Stimulated activated CD4-positive, alpha-beta T cell treated with anti-CD3 and anti-CD28 coated beads, Interleukin-1b, Interleukin-23, amount 100 ng/mL, for 4 hours (primary cell): ENCODE measurements at places on chromosomes 12 and 14.

GRCh38 chr14:23600806-23601205 lies 22.2 kb upstream of the JPH4 start:
- DNase-seq = no peak

DNA sequence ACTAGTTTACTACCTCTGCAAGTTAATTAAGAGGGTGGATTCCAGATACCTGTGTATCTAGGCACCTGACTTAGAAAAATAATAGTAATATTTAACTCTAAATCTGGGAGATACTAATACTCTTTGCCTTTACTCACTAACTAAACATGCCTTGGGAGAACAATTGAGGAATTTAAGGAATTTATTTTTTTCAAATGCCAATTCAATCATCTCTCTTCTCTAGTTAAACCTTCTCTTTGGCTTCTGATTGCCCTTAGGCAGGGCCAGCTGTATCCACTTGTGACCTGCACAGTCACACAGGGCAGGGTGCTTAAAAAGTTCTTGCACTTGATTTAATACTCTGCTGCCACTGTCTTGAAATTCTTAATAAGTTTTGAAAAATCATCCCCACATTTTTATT lies 142.4 kb downstream of the PLCZ1 start:
- no peak for DNase-seq

DNA sequence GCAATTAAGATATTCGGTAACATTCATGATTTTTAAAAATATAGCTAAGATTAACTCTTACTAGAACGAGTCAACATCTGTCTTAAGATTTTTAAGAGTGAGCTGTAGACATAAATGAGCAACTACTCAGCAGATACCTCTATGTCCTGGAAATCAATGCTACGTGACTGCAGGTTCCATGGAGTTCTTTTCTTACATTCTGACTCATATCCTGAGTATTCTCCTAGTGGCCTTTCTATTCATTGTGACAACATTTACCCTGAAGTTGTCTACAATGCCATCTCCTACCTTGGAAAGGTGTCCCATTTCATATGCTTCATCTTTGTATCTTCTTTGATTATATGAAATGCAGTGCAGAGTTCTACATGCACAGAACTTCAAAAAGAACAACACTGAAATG lies 59.9 kb downstream of the PKP2 start:
- DNase-seq = no peak

DNA sequence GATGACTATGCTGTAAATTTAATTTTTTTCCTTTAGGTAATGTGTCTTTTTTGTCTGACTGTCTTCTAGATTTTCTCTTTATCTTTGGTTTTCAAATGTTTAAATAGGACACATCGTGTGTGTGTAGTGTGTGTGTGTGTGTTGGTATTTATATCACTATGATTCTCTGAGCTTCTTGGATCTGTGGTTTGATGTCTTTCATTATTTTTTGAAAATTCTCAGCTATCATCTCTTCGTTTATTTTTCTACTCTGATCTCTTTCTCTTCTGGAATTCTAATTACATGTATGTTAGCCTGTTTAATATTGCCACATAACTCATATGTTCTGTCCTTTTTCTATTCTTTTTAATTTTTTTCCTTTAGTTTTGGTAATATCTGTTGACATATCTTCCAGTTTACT lies 73.5 kb upstream of the OR10AD1 start:
- DNase-seq = no peak

DNA sequence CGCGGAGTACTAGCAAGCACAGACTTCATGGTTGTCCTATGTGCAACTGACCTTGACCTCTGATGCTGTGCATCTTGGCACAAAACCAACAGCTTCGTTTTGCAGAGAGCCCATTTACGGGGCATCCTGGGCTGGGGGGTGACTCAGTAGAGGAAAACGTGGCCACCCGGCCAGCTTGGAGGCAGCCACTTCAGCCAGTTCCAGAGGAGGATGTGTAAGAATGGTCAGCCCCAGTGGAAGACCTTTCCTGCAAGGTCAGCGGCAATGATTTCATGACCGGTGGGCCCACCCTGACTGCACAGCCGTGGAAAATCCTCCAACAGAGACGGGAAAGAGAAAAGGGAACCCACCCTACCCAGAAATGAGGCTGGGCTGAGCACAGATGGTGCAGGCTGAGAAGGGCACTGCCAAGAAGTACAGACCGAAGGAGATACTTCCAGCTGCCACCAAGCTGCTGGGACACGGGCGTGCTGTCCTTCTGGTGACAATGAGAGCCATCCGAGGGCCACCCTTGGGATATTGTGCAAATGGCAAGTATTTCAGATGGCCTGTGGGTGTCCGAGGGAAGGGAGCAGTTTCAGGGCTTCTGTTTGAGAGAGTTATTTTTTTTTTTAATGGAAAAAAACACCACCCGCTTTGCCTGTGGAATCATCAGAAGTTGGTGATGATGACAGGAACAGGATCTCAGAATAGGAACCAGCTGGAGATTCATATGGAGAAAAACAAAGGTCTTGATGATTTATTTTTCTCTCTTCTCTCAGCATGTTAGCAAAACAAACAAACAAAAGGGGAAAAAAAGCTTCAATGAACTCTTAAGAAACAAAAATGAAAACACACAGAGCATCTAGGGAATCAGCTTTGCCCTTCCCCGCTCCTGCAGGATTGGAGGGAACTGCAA lies 120.2 kb upstream of the RFLNA start:
- no peak for DNase-seq
